Stimulated activated CD4-positive, alpha-beta T cell treated with anti-CD3 and anti-CD28 coated beads, Interleukin-12 subunit alpha, Interleukin-12 subunit beta, amount 100 ng/mL, for 48 hours (primary cell): ENCODE measurements at places on chromosomes 3 and 15.

- DNase-seq, result no peak
These were observed 75.5 kb downstream of the ZBTB20 start for GRCh38 chr3:115071601-115072000.

GRCh38 chr3:65899226-65899625 is 139.5 kb downstream of the MAGI1 start:
- DNase-seq, result no peak

DNA sequence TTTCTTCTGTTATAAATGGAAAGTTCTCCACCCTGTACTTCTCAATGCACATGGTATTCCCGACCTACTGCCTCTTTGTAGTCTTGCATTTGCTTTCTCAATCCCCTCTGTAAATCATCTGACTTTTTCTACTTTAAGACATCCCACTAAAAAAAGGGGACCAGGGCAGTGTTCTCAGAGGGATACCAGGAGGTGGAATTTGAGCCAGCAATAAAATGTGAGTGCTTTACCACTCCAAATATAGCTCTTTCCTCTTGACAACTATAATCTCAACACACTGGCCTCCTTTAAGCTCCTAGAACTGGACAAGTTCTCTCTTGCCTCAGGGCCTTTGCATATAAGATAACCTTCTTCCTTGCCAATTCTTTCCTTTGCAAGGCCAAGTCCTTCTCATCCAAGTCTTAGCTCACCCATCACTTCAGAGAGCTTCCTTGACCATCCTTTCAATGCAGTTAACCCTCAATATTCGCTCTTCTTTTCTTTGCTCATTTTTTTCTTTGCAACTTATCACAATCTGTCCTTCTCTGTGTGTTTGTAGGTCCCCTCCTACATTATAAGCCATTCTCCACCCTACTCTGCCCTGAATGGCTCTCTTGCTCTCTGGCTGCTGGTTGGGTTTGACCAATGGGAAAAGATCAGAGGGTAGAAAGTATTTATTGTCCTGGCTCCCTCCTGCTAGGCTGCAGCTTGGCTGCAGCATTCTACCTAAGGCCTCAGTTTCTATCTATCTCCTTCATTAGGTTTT is 93.4 kb downstream of the PRICKLE2 start:
- DNase-seq, result no peak

GRCh38 chr15:70160267-70160666 is 62.5 kb upstream of the TLE3 start:
- DNase-seq, result no peak

GRCh38 chr15:26864664-26865191 is 2.1 kb upstream of the GABRA5 start:
- DNase-seq, result no peak

DNA sequence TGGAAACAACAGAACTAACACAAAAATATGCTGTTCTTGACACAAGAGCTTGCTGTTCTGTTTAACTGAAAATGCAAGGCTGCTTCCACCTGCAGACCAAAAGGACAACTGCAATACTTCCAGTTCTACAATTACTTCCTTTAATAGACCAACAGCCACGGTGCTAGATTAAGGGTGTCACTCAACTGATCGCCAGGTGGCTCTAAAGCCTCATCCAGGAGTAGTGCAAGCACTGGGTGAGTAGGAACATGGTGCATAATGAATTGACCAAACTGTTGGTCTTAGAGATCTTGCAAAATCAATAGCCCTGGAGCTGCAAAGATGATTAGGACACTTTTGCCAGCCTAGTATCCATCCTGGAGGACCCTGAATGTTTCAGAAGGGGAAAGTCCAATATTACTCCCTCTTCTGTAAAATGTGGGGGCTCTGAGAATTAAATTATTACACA is 3.6 kb upstream of the CLDN16 start:
- no peak for DNase-seq

DNA sequence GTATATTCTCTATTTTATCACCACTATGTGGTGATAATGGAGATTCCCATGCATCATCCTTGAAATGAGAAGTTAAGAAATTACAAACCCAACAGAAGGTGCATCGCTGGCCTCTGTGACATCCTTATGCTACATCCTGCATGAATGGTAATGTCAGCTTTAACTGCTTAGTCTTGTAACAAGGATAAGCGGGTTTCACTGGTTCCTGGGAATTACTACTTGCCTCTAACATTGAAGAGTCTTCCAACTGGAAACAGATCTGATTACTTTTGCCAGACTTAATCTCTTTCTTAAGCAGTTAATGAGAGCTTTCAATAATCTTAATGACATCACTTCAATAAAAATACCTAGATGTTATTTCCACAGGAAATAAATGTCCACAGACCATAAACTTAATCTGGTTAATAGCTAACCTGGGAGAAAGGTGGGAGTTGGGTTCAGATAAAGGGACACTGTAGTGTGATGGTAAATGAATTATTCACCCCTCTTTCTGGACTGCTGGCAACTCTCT is 44.0 kb downstream of the FMN1 start:
- DNase-seq, result no peak

DNA sequence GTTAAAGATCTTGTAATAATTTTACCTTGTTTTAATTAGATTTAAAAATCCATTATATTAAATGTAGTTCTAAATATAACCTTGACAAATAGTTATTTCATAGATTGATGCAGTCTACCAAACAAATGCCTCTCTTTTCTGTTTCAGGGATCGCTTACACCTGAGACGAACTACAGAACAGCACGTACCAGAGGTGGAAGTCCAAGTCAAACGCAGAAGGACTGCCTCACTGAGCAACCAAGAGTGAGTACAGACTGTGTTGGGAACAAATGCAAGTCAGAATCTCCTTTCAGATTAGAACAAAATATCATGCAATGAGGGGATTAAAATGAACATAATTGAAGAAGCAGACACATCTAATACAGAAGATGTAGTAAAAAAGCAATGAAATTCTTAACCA is 7.2 kb downstream of the SNRPN start:
- no peak for DNase-seq

GRCh38 chr15:66417736-66418135 is 31.0 kb downstream of the MAP2K1 start:
- DNase-seq, result no peak

DNA sequence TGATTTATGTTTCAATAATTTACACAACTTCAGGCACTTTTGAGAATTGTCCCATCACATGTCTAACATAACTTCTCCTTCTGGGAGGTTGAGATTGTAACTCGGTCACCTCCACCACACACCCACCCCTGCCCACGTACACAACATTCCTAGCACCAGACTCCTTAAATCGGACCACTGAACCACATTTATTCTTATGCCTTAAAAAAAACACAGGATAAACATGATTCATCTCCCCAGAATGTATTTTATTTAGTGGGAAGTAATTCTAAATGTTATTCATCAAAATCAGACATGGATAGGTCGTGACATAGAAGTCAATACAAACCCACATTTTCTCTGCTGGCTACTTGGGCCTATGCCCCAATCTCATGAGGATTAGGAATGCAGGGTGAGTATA is 3.0 kb downstream of the SNTN start:
- DNase-seq, result no peak

- DNase-seq, result no peak
These were observed 12.0 kb downstream of the ZBTB38 start for GRCh38 chr3:141380279-141380678.

- DNase-seq, result no peak
These were observed 14.1 kb downstream of the PIK3R4 start for GRCh38 chr3:130732501-130732900.

DNA sequence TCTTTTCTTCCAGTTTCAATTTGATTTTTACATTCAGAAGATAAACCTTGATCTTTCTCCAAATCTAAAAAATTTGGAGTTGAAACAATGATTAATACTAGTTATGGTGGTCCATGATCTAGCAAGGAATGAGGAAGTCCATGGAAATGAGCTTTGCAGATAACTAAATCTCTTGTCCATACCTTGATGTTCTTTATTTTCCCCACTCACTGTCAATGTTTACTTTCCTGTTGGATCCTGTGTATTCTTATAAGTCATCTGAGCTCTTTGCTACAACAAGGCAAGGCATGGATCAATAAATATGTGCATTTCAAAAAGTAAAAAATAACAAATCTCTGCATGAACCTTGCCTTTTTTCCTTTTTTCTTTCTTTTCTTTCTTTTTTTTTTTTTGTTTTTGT is 6.2 kb upstream of the MYO1E start:
- DNase-seq, result no peak

DNA sequence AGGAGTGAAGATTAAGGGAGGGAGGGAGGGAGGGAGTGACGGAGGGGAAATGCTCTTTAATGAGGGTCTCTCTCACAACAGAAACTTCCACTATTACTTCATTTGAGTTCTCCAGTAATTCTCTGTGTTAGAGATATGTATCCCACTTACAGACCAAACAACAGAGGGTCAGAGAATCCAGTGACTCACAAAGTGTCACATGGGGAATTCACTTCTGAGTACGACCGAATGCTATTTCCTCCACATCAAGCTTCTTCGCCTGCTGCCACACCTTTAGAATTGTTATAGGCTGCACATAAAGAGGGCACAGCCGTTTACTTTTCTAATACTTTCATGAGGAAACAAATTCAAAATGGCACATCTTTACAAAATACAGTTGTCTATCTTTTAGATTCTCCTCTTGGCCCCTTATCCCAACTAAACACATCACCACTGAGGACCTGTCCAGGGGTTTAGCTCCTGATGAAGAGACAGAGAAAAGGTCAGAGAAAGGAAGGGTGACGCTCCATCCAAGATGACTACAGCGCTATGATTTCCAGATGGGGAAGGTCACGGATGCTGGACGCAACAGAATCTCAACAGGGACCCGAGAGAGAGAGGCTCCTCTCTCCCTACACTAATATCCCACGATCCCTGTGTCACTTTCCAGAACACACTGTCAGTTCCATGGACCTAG is 119.0 kb downstream of the XXYLT1 start:
- no peak for DNase-seq

- no peak for DNase-seq
These were observed 86.0 kb upstream of the VGLL3 start for GRCh38 chr3:87076946-87077345.
